ENCODE measurements at places on chromosomes 3 and 15. TPM values are rescaled to one million over a fixed set of nuclear protein-coding genes. Genes with fewer than 3 reads are reported as not detected.

GRCh38 chr3:59245859-59246501, 196.2 kb upstream of the CFAP20DC start:
- no peaks in the 10 kb centered on the region for H3K27me3 ChIP-seq
- no peak overlapping the region for H3K27ac ChIP-seq
- no peaks in the 10 kb centered on the region for H3K36me3 ChIP-seq
- no peak for DNase-seq
- no peaks in the 10 kb centered on the region for H3K4me1 ChIP-seq

GRCh38 chr3:188929137-188929536, 242.6 kb upstream of the TPRG1 start:
- H3K27me3 ChIP-seq: no peaks in the 10 kb centered on the region
- H3K4me3 ChIP-seq: no peak overlapping the region
- DNase-seq: no peak
- H3K36me3 ChIP-seq: no peaks in the 10 kb centered on the region
- H3K27ac ChIP-seq: no peak overlapping the region
- H3K4me1 ChIP-seq: peaks cover 6% of the 10 kb centered on the region

- peaks cover 5% of the 10 kb centered on the region for H3K4me1 ChIP-seq
- no peak overlapping the region for H3K27ac ChIP-seq
- no peak overlapping the region for H3K4me3 ChIP-seq
- no peak for DNase-seq
Measured at GRCh38 chr15:51186891-51187290, 92.2 kb upstream of the TNFAIP8L3 start.

- no peak overlapping the region for H3K4me3 ChIP-seq
- no peak for DNase-seq
- no peaks in the 10 kb centered on the region for H3K36me3 ChIP-seq
- no peaks in the 10 kb centered on the region for H3K4me1 ChIP-seq
- no peak overlapping the region for H3K27ac ChIP-seq
Measured at GRCh38 chr3:189331002-189331418, 159.2 kb downstream of the TPRG1 start.

DNA sequence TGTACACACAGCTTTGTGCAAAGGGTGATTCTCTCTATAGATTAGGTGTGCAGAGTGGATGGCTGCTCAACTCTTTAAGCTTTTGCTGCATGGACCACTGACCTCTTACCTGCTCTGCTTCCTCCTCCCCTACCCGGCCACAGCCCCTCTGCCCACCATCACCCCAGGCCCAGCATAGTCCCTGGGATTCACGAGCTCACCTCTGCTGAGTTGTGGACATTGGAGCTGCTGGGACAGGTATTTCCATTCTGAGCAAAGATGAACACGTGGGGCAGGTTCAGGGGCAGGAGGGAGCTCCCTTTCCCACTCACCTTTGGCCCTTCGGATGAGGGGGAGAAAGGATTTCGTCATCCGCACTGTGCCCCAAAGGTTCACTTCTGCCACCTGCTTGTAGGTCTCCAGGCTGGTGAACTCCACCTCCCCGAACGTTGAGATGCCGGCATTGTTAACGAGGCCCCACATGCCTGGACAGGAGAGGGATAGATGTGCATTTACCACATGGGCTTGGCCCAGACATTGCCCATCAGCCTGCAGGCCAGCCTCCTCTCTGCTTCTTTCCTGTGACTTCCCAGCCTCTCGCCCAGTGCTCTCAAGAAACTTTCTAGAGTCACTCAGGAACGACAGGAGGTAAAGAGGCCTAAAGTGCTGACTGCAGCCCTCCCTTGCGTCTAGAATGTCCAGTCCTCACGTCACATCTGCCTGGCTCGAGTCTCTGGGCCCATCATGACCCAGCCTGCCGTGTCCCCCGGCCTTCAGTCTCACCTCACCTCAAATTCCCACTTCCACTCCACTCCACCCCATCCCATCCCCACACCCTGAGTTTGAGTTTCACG, 41.6 kb downstream of the BDH1 start:
- peaks cover 28% of the 10 kb centered on the region for H3K4me1 ChIP-seq
- no peaks in the 10 kb centered on the region for H3K36me3 ChIP-seq
- peaks cover 11% of the 10 kb centered on the region for H3K27me3 ChIP-seq
- H3K4me3 ChIP-seq: no peak overlapping the region
- DNase-seq: no peak

DNA sequence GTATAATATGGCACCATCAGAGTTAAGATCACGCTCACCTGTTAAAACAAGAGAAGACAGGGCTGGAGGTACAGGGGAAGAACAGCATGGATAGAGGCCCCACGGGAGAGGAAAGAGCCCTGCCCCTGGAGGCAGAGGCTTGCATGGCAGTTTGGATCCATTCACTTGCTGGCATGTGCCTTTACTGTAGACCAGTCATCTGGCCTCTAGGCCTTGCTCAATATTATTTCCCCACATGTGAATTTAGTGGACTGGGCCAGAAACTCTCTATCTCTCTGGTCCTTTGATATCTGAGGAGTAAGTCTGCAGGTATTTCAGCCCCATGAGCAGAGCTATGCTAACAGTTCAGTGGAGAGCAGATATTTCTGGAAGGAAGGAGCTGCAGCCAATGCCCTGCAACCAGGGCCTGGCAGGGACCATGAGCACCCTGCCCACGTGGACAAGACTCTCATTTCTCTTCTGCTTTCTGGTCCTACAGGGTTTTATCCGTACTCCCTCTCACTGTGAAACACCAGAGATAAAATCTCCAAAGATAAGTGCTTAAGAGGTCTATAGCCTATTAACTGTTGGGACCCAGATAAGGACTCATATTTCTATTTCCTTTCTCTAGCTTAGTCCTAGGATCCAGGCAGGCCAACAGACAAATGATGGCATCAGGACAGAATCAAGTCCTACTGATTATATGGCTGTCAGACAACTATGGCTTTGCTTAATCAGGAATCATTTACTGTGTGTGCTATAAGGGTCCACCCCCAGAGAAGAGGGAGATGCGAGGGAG, 65.0 kb downstream of the CLDN11 start:
- peaks cover 2% of the 10 kb centered on the region for H3K27me3 ChIP-seq
- peaks cover 19% of the 10 kb centered on the region for H3K36me3 ChIP-seq
- peaks cover 12% of the 10 kb centered on the region for H3K4me1 ChIP-seq

The TJP1 gene
- 129 TPM for total RNA-seq

The CHRNB4 gene
- 71.6 TPM for total RNA-seq

The UPK1B gene
- total RNA-seq: not detected

Measured in glutamatergic neuron (in vitro differentiated cells).